ENCODE measurements at places on chromosomes 16 and 17.

DNA sequence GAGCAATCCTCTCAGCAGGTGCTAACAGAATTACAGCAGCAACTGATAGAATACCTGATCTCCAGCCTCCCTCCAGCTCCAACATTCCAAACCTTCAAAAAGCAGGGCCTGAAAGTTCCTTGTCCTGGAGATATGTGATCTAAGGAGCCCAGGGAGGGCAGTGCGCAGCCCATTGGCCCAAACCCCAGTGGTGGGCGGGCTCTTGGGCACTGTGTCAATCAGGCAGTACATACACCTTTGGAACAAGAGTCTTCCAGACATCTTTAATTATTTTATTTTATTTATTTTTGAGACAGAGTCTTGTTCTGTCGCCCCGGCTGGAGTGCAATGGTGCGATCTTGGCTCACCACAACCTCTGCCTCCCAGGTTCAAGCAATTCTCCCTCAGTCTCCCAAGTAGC, 24.2 kb downstream of the SLC12A3 start:
- DNase-seq = no peak

- DNase-seq = no peak
These were observed 48.6 kb upstream of the IRX3 start for GRCh38 chr16:54335230-54335629.

- no peak for DNase-seq
These were observed 34.7 kb upstream of the PLCG2 start for GRCh38 chr16:81744385-81744784.

DNA sequence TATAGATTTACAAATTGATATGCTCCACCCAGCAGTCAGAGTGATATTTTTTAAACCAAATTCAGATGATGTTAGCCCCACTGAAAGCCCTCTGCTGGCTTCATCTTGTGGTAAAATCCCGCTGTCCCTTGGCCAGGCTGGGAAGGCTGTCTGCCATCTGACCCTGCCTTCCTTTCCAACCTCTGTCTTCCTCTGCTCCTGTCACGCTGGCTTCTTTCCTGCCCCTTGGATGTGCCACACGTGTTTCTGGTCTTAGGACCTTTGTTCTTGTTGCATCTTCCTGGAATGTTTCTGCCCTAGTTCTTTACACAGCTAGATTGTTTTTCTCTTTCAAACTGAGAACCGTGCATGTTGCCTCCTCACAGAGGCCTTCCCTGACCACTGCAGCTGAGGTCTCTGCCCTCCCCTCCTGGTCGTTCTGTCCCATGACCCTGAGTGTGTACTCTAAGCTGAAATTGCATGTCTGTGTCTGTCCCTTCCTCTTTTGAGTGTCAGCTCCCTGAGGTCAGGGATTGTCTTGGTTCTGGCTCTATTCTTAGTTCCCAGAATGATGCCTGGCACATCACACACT, 11.4 kb downstream of the NT5M start:
- no peak for DNase-seq

- no peak for DNase-seq
These were observed 1.6 kb upstream of the ASPA start for GRCh38 chr17:3474212-3474611.

DNA sequence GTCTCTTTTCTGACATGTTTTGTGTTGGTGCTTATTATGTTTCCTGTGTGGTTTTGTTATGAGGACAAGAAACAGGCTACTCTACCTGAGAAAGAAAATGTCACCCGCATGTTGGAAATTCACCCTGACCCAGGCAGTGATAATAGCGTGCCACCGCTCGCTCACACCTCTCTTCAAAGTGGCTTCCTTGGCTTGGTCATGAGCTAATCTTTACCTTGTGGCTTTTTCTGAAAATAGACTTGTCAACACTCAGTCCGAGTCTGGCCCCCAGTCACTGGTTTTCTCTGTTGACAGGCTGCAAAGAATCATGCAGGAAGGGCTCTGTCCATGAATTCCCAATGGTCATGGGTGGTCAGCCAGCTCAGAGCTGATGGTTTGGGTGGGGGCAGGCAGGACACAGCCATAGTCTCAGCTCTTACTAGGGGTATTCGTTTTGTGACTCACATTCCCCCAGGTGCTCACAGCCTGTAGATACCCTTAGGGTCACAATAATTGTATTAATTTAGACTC, 121.3 kb upstream of the CACNG5 start:
- no peak for DNase-seq

DNA sequence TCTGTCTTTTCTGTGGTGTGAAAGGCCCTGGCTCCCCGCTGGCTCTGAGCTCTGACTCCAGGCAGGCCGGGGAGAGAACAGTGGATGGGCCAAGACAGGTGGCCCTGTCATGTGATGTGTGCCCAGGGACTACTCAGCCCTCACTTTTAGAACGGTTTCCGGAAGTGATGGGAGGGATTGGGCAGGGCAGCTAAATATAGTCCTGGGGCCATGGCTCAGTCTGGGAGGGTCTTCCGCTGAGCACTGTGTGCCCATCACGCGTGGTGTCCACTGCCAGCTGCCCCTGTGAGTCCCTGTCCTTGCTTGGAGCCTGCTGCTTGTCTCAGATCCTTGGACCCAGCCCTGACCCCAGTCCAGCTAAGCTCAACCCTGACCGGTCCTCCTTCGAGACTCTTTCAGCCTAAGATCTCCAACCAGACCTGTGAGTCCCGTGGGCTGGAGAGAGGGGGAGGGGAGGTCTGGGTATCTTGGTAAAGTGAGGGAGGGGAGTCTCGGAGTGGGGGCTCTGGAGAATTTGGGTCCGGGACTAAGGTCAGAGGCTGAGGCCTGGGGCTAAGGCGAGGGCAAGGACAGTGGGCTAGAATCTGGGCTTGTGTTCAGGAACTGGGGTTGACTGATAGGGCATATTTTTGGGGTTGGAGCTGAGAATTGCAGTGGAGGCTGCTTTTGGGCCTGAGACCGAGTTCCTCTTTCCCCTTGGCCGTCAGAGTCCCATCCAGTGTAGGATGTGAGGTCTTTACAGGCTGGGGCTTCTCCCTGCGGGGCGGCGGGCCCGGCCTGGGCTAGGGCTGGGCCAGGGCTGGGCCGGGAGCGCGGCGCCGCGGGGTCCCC, at the start of gene TRIM72:
TSS of gene TRIM72 (plus strand) at position 243 of the 831 bp plus-strand sequence. CDS start 620 bp downstream, outside the sequence.
- DNase-seq = no peak

DNA sequence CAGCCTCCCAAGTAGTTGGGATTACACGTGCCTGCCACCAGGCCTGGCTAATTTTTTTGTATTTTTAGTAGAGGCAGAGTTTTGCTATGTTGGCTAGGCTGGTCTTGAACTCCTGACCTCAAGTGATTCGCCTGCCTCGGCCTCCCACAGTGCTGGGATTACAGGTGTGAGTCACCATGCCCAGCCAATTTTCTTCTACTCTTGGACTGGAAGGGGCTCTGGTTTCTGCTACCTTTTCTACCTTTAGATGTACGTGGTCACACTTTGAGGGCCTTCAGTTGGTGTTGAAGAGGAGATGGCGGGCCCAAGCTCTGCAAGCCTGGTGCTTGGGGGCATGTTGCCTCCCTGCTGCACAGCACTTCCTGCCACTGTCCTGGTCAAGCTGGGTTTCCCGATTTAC, 173.6 kb downstream of the PRKCA start:
- no peak for DNase-seq

GRCh38 chr16:57941016-57941664, 29.8 kb downstream of the CNGB1 start:
- DNase-seq = no peak

- no peak for DNase-seq
These were observed 3.9 kb upstream of the KRT15 start for GRCh38 chr17:41522301-41523224.

DNA sequence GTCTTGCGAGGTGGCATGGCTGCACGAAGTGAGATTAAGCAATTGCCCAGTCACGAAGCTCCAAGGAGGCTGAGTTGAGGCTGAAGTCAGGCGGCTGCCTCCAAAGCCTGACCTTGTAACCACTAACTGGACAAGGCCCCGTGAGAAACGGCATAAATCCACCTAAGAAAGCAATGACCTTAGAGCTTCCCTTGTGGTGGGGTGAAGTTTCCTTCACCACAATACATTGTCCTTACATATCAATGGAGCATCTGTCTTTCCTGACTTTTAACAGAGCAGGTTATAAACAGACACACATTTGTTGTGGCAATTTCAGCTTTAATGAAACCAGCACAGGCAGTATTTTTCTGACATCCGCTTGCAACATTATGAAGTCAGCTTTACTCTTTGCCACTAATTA, 2.5 kb upstream of the MED9 start:
- DNase-seq = no peak

GRCh38 chr17:70074236-70074830, 692 bp upstream of the KCNJ16 start:
- DNase-seq = no peak

GRCh38 chr16:71242601-71243000, 12.1 kb upstream of the HYDIN start:
- DNase-seq = no peak

DNA sequence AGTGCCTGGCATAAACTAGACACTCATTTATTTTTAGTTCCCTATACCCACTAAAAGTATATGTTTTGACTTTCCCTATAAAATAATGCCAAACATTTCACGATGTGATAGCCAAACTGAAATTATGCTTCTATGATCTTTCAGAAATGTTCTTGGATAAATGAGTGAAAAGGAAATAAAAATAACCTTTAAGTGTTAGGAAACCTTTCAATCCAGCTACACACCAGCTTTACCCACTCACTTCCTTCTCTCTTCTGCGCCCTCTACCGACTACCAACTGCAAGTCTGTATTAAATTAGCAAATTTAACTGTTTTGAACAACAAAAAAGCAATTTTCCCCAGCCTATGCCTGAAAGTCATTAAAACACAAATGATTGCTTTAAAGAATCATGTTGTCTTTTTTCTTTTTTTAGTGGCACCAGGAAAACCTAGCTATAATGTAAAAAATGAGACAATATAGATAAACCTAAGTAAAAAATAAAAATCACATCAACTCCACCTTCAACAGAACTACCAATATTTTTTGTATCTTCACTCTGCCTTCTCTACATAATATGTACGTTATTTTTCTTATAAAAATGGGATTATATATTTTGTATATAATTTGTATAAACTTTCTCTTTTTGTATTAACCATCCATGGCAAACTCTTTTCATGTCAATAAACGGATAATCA, 13.2 kb upstream of the TMEM100 start:
- DNase-seq = peak; percentile 44

GRCh38 chr17:74408262-74408661, 23.6 kb upstream of the GPRC5C start:
- DNase-seq = no peak

GRCh38 chr17:7552621-7553051, 3.8 kb downstream of the TNFSF12 start:
- peak; percentile 51 for DNase-seq

- no peak for DNase-seq
These were observed 13.0 kb downstream of the MTMR4 start for GRCh38 chr17:58501451-58501850.

DNA sequence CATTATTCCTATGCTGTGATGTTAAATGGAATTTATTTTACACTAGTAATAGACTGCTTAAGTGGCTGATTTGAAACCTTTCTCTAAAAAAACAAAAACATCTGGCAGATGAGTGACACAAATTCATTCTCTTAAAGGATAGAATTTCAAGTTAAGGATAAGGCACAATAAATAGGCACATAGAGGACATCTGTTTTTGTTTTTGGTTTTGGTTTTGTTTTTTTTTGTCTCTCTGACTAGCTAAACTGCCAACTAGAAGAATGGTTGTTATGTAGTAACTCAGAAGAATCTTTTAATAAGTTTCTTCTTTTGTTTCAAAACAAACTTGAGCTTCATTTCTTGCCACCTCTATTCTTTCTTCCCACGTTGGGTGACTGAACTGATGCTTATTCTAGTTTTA, 5.1 kb upstream of the VPS4A start:
- no peak for DNase-seq

- peak; percentile 83 for DNase-seq
These were observed 36.1 kb downstream of the RNF112 start for GRCh38 chr17:19447085-19447583.

DNA sequence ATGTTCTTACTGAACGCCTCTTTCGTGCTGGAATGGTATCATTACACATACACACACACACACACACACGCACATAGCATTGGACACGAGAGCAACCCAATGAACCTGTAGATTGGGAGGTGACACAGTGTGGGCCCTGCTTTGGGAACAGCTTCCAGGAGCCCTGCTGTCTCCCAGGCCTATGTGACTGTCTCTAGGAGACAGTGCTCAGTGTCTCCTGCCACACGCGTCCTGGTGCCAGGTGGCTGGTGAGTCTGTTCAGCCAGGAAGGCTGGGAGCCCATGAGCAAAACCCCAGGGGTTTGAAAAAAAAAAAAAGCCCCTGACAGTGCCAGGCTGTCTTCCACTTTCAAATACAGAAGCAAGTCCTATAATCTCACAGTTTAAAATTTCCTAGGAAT, 2.4 kb upstream of the SPOP start:
- no peak for DNase-seq

DNA sequence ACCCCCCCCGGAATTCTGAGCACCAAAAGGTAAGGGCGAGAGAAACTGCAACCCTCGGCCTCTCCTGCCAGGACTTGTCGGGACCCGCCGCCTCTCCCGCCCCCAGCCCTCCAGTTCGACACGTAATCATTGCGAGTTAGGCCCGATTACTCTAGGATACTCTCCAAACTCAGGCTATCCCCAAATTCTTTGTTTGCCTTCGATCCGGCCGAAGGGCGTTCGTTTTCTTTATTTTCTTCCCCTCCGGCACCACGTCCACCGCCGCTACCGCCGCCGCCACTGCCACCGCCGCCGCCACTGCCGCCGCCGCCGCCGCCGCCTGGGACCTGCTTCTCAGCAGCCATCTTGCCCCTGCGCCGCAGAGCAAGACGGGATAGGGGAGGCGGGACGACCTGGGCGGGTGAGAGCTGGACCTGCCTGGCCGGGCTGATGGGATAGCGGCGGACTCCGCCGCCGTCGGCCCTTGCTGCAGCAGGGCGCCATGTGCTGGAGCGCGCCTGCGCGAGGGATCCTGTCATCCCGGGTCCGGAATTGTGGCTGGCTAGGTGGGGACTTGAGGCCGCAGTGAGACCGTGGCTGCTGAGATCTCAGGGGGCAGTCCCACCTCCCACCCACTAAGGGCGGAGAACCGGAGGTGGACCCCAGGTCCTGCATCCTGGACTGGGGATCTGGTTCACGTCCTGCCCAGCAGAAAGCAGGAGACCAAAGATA, at the start of gene SRP68:
TSS of gene SRP68 (minus strand) at position 370 of the 711 bp plus-strand sequence. CDS start at position 344, 26 bp downstream.
- DNase-seq = peak; percentile 86

DNA sequence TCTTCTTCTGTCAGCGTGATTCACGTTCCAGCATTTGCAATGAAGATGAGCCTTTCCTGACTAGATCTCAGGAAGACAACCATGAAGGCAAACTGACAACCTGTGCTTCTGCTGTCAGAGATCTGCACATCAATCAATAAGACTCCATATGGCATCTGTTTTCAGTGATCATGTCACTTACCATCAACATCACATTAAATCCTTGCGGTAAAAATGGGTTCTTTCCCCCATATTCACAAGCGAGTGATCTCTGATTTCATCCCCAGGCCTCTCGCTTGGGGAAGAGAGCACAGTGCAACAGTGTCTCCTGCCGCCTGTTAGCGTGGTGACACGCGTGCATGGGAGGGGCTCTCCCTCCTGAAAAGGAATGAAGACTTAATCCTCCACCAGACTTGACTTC, 11.1 kb downstream of the NACA2 start:
- no peak for DNase-seq

GRCh38 chr17:63918305-63918704, 334 bp downstream of the GH1 start:
- DNase-seq = no peak
